ENCODE measurements at places on chromosomes 13 and 19.

DNA sequence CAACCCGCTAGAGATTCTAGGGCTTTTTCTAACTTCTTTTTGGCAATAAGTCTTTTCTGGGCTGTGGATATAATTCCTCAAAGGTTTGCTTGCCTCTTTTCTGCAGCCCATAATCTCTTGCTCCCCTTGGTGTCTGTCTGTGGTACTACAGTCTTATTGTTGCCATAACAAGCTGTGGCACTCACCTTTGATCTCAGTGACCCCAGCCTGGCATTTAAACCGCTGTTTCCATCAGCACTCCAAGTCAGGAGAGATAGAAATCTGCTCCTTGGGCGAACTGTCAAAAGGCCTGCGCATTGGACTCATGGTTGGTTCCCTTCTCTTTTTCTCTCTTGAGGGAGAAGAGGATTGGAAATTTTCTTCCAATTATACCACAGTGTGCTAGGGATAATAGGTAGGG lies 14.5 kb upstream of the MPHOSPH8 start:
- DNase-seq: no peak

- no peak for DNase-seq
These were observed 1041.7 kb upstream of the MIR17HG start for GRCh38 chr13:90305796-90306195.

- DNase-seq: no peak
These were observed 6.4 kb upstream of the ERICH6B start for GRCh38 chr13:45621950-45622349.

- DNase-seq: no peak
These were observed 27.2 kb upstream of the ATP1A3 start for GRCh38 chr19:42021185-42021584.

GRCh38 chr19:13795595-13796300 lies 505 bp downstream of the ZSWIM4 start:
- no peak for DNase-seq

GRCh38 chr13:113962975-113963374 lies 10.9 kb downstream of the C13orf46 start:
- no peak for DNase-seq

DNA sequence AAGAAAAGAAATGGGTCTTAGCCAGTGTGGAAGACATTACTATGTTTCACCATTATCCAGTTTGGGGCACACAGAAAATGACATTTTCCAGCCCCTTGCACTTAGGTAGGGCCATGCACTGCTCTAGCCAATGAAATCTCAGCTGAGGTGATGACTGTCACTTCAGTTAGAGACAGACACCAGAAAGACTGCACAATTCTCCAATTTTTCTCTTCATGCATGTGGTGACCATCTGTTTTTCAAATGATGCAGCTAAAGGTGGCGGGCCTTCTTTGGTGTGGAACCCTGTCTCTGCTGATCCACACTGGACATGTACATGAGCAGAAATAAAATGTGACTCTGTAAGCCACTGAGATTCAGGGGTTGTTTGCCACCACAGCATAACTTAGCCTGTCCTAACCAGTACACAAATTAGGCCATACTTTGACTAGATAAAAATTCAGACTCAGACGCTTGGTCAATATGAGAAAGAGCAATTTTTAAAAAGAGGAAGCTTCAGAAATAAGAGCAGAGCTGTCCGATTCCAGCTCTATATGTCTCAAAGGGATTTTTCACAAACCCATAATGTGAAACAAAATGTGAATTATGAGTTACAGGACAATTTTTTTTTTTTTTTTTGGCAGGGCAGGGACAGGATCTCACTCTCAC lies 6.7 kb downstream of the ZNF565 start:
- DNase-seq: no peak

GRCh38 chr19:18412610-18413239 lies 6.5 kb upstream of the SSBP4 start:
- DNase-seq: no peak

- DNase-seq: no peak
These were observed 12.1 kb downstream of the FZR1 start for GRCh38 chr19:3518255-3518654.

GRCh38 chr19:11767633-11768133 lies 883 bp downstream of the ZNF441 start:
- DNase-seq: peak; percentile 48

DNA sequence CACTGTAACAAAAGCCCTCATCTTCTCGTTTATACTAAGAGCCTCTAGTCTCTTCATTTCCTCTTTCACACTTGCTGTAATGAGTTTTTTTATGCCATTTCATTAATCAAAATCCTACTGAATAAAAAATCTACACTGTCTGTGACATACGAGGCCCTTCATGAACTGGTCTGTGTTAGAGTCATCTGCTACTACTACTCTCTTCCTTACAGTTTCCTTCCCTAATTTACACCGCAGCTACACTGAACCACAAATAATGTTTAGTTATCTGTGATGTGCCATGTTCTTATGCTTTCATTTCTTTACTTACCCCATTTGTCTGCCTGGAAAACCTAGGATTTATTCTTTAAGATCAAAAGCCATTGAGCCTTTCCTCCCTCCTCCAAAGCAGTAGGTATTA lies 16.0 kb downstream of the UFM1 start:
- no peak for DNase-seq

GRCh38 chr13:30395192-30396158 lies 26.8 kb upstream of the UBE2L5 start:
- DNase-seq: peak; percentile 58

GRCh38 chr13:49840675-49841074 lies 48.2 kb upstream of the KPNA3 start:
- DNase-seq: no peak

GRCh38 chr19:35011091-35011689 lies 11.1 kb downstream of the GRAMD1A start:
- peak; percentile 49 for DNase-seq

GRCh38 chr19:43784981-43785808 lies 4.4 kb upstream of the KCNN4 start:
- peak; percentile 59 for DNase-seq

DNA sequence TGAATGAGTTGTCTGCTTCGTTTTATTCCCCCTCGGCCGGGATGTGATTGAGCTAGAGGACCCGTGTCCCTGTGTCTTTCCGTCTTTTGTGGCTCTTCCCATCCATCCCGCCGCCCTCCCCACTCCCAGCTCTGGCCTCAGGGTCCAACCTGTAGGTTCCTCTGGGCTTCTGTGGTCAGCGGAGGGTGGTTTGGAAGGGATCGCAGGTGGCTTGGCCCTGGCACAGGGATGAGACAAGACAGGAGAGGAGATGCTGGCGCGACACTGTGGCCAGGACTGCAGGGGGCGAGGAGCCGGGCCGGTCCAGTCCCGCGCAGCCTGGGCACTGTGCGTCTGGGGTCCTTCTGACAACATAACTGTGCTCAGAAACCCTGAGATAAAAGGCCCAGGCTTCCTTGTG lies 2.0 kb downstream of the EVI5L start:
- no peak for DNase-seq

- DNase-seq: no peak
These were observed 1.0 kb upstream of the ZBTB32 start for GRCh38 chr19:35703343-35703742.

DNA sequence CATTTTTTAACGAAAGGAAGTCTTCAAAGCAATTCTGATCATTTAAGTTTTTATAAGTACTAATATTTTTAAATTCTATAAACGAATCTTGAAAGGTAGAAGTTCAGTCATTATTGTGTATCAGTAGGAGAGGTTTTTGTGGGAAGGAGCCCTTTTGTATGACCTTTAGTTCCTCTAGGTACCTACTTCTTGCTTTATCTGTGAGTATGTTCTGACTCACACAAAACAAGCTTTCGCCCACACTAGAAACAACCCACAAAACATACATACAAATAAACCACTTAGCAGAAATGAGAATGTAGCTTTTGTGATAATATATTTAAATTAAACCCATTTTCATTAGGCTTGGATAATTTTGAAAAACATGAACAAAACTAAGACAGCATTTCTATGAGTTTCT lies 27.8 kb downstream of the ERCC5 start:
- no peak for DNase-seq

Measured in activated naive CD8-positive, alpha-beta T cell treated with anti-CD3 and anti-CD28 coated beads, Interleukin-2, amount 10 ng/mL, durations not matched to agents 7 days and 5 days (primary cell).